ENCODE measurements at places on chromosomes 3 and 15. TPM values are rescaled to one million over a fixed set of nuclear protein-coding genes. Genes with fewer than 3 reads are reported as not detected.

- DNase-seq: no peak
These were observed 337.0 kb upstream of the CADM2 start for GRCh38 chr3:84621823-84622222.

- DNase-seq: no peak
These were observed 3.2 kb upstream of the ATP13A3 start for GRCh38 chr3:194489736-194490612.

- no peak for DNase-seq
These were observed 108.9 kb downstream of the EDEM1 start for GRCh38 chr3:5296362-5296761.

DNA sequence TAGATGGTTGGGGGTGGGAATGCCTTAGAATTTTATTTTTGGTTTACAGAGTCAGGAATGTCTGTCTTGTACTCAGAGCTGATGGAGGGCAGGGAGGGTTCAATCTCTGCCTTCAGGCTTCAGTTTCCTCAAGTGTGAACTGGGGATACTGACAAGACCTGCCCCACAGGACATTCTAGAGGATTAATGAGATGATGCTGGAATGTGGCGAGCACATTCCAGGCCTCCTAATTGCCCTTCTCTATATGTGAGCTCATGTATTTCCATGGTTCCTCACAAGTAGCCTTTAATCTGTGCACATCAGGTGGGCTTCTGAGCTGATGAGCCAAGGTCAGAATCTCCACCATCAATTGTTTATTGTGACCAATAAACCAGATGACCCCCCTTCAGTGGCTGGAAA, 90.4 kb downstream of the CACNA2D3 start:
- no peak for DNase-seq

GRCh38 chr3:132064114-132064513, 29.3 kb upstream of the CPNE4 start:
- no peak for DNase-seq

GRCh38 chr15:81485806-81486205, 111.8 kb upstream of the TMC3 start:
- DNase-seq: peak; percentile 75

DNA sequence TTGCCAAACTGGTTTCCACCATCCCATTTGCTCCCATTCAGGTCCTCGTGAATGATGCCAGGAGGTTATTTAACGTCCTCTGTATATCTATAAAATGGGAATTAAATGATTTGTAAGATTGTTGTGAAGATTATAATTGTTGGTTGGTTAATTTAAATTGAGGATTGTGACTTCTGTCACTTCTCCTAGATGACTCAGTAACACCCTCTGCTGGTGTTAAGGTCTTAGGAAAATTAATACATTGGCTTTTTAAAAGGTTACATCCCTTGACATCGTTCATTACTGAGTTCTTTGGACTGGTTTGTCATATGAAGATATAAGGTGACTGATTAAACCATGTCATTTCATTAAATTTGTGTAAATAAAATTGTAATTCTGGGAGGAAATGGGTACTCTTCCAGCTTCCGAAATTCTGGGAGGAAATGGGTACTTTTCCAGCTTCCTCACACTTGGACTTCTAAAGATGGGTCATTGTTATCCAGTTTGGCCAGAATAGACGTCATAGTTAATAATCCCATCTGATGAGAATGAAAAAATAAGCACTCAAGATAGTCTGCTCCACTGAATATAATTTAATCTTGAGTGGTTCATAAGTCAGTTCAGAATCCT, 33.3 kb upstream of the PAQR5 start:
- DNase-seq: peak; percentile 54

GRCh38 chr3:118116991-118117390, 917.7 kb downstream of the IGSF11 start:
- DNase-seq: no peak

DNA sequence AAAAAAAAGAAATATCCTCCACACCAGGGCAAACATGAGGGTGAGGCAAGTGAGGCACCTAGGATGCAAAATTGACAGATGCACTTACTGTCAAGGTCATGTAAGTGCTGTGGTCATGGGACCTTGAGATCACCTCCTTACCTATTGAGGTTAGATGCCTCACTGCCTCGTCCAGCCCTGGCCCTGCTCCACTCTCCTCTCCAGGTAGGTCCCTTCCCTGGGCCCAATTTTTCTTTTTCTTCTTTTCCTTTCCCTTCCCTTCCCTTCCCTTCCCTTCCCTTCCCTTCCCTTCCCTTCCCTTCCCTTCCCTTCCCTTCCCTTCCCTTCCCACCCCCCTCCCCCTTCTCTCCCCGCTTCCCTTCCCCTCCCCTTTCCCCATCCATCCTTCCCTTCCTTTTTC, 71.1 kb upstream of the DLG1 start:
- no peak for DNase-seq

- DNase-seq: no peak
These were observed 164.5 kb upstream of the PROK2 start for GRCh38 chr3:71949442-71949841.

DNA sequence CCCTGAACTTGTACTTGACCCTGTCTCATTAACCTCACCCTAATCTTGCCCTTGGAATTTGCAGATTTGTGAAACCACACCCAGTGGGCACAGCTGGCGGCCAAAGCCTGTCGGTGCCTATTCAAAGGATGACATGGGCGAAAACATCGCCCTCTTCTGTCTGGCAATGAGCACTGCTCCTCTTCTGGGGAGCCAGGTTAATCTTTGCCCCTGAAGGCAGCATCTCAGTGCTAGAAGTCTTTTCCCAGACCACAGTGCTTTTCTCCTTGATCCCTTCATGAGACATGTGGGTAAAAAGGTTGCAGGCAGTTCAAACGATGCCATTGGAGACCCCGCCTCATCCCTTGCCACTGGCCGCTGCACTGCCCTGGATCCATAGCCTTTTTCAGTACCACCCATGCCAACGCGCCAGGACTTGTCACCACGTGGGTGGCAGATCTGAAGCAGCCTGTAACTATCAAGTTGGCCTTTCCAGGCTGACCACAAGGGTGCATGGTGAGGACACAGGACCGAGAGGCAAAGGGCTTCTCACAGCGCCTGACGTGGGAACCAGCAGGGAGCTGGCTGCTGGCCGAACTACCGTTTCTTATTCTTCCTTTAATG, 6.5 kb upstream of the DNASE1L3 start:
- peak; percentile 76 for DNase-seq

DNA sequence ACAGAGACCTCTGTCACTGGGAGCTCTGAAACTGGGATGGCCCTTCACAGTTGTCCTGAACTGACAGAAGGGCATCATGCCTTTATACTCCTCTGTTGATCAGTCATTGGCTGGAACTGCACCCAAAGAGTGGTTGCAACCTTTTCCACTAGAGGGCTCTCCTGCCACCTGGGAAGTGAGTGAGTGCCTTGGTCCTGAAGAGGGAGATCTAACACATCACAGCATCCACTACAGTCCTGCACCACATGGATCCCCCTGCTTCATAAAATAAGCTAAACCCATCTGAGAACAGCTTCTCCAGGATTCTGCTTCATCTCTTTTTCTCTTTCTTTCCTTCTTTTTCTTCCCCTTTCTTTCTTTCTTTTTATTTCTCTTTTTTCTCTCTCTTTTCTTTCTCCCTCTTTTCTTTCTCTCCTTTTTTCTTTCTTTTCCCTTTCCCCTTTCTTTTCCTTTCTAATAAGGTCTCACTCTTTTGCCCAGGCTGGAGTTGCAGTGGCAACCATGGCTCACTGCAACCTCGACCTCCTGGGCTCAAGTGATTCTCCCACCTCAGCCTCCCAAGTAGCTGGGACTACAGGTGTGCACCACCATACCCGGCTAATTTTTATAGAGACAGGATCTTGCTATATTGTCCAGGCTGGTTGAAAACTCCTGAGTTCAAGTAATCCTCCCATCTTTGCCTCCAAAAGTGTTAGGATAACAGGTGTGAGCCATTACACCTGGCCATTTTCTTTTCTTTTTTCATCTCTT, 42.8 kb upstream of the RAF1 start:
- DNase-seq: peak; percentile 59

The NEDD4 gene
- 31.5 TPM for total RNA-seq

The CACNA2D3 gene
- total RNA-seq: 2.5 TPM

The TAGLN3 gene
- 1.6 TPM for total RNA-seq

The MED12L gene
- 8.5 TPM for total RNA-seq

The AADAC gene
- 5.1 TPM for total RNA-seq

The TMEM202 gene
- total RNA-seq: not detected

The THSD4 gene
- 43.2 TPM for total RNA-seq

The ZPLD1 gene
- total RNA-seq: not detected

Measured in tongue (tissue), 3 donors.